ENCODE measurements at places on chromosomes 6 and 20. TPM values are rescaled to one million over a fixed set of nuclear protein-coding genes. Genes with fewer than 3 reads are reported as not detected.

Gene SEL1L2
- total RNA-seq = not detected

Gene EBF4
- total RNA-seq = 15.8 TPM

DNA sequence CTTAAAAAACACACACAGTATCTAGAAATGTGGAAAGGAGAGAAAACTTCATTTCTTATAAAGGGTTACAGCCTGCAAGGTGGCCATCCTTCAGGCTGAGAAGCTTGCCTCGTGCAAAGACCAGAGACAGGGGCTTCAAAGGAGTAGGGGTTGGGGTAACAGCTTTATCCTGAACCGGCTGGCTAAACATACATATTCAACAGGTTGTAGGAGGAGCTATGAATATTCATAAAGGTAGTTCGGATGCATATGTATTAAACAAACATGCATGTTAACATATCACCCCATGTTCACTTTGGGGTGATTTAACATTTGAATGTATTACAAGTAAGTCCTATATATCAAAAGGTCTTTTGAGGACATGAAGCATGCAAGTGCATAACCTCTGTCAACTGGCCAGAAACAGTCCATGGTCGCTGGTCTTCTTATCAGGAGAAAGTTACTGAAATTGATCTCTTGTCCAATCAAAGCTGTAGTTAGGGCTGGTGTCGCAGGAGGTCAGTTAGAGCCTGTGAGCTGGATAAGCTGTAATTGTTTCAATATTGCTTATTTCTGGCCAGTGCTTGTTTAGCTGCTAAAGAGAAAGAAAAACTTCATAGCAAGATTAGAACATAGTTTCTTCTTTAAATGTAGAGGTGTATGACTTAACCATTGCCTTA lies 2.3 kb upstream of the STMND1 start:
- H3K4me1 ChIP-seq = peaks cover 5% of the 10 kb centered on the region
- H3K27ac ChIP-seq = no peak overlapping the region
- no peaks in the 10 kb centered on the region for H3K36me3 ChIP-seq
- DNase-seq = no peak
- H3K27me3 ChIP-seq = no peaks in the 10 kb centered on the region
- H3K4me3 ChIP-seq = no peak overlapping the region

- peaks cover 5% of the 10 kb centered on the region for H3K36me3 ChIP-seq
- peak; percentile 11 for DNase-seq
- no peaks in the 10 kb centered on the region for H3K27me3 ChIP-seq
- peak overlapping the region; percentile 4 for H3K27ac ChIP-seq
Observed at GRCh38 chr6:129440691-129441090, 269.3 kb downstream of the ARHGAP18 start.

DNA sequence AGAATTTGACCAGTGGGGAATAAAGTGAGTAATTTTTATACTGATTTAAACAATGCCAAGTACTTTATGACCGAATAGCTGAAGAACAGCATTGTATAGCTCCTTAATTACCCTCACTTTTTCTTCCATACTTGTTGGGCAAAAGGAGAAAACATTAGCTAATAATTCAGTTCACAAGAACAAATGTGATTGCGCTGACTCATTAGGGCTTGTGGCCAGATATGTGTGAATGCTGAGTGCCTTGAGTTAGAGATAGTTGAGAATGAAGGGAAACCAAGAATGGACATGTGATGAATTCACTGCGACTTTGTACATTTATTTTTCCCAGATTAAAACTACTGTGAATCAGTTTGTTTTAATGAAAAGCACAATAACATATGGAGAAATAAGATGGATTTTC lies 669.4 kb downstream of the TFAP2A start:
- no peak overlapping the region for H3K4me3 ChIP-seq
- no peaks in the 10 kb centered on the region for H3K36me3 ChIP-seq
- no peaks in the 10 kb centered on the region for H3K27me3 ChIP-seq
- no peak for DNase-seq

- H3K36me3 ChIP-seq = no peaks in the 10 kb centered on the region
- H3K27me3 ChIP-seq = no peaks in the 10 kb centered on the region
- no peak for DNase-seq
- no peak overlapping the region for H3K4me3 ChIP-seq
- H3K4me1 ChIP-seq = no peaks in the 10 kb centered on the region
Observed at GRCh38 chr20:6746901-6747609, 20.4 kb upstream of the BMP2 start.
